ENCODE measurements at places on chromosomes 16 and 17.

DNA sequence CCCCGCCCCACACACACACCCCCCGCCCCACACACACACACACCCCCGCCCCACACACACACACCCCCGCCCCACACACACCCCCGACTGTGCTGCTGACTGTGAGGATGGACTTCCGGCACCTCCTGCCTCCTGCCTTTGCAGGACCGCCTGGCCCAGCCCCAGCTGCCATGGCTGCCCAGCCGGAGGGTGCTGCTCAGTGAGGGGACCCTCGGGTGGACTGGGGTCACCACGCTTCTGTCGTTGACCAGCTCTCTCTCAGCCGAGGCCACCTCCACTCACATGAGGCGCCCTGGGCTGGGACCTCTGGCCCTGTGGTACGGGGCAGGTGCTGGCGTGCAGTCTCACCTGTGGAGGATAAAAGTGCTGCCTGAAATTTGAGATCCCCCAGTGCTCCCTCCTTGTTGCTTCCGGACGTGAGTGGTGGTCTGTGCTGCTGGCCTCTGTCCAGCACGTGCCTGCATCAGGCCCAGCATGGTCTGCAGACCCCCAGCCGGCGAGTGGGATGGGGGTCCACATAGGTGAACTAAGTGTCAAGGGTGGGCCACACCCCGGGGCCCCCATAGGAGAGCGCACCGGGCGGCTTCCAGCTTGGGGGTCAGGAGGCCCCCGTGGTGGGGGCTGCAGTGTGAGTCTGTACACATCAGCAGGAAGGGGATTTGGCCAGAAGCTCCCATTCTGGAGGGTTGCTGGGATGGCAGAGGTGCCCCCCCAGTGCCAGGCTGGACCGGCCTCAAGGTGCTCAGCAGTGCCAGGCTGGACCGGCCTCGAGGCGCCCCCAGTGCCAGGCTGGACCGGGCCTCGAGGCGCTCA is 11.2 kb downstream of the METRNL start:
- no peak for DNase-seq

DNA sequence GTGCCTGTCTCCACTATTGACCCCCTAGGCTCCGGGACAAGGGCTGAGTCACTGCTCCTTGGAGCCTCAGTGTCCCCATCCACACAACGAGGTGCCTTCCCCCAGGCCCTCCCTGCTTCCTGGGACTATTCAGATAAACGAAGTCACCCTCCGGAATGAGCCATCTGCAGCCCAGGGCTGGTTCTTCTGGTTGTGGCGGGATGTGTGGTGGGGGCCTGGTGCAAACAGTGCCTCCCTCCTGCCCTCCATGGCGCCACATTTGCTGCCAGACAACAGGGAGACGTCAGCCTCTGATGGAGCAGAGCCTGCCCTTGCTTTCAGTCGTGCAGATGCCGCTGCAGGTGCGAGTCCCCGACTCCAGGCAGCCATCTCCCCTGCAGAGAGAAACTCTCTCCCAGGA is 5.1 kb upstream of the KRT16 start:
- DNase-seq = no peak

GRCh38 chr17:72832306-72832705 is 260.2 kb downstream of the SLC39A11 start:
- DNase-seq = no peak

DNA sequence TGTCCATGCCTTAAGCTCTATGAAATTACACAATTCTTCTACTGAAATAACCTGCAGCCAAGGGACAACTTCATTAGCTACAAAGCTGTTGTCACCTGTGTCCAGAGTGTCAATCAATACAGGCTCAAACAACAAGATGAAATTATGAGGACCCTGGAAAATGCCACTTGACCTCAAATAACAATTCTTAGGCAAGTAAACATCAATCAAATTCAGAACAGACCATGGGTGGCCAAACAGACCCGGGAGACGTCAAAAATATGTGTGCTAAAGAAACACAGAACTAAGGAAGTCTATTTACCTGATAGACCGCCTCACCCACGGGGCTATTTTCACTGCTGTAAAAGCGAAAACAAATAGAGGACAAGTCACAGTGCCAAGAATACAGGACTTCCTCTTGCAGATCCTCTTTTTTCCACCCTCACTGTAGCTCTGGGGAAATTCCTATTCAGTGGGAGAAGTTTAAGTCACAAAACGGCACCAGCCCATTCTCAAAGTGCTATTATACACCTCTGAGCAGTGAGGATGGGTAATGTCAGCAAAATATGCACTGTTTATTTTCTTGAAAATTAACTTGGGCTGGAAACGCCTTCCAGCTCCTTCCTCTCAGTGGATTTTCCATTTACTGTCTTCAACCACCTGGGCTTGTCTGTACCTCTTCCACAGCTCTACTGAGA is 2.7 kb downstream of the LITAF start:
- DNase-seq = no peak

GRCh38 chr16:85480727-85481101 is 132.4 kb upstream of the GSE1 start:
- DNase-seq = no peak

Measured in T-helper 2 cell (primary cell).